ENCODE measurements at places on chromosomes 16 and 17.

DNA sequence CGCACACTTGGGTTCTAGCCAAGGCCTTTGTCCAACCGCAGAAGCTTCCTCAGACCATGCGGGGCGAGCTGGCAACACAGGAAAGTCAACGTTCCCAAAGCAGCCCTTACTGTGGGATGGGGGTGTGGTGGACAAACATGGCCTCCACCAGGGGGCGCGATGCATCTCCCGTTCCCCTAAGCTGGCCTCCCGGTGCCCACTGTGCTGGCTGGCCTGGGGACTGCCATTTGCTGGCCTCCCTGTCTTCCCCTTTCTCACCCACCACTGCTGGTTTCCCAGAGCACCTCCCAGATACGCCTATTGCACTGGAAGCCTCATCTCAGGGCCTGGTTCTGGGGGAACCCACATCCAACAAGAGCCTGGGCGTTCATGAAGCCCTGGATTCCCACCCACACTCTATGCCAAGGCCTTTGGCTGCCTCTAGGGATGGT lies 145.3 kb downstream of the IRF8 start:
- peak; percentile 77 for DNase-seq

DNA sequence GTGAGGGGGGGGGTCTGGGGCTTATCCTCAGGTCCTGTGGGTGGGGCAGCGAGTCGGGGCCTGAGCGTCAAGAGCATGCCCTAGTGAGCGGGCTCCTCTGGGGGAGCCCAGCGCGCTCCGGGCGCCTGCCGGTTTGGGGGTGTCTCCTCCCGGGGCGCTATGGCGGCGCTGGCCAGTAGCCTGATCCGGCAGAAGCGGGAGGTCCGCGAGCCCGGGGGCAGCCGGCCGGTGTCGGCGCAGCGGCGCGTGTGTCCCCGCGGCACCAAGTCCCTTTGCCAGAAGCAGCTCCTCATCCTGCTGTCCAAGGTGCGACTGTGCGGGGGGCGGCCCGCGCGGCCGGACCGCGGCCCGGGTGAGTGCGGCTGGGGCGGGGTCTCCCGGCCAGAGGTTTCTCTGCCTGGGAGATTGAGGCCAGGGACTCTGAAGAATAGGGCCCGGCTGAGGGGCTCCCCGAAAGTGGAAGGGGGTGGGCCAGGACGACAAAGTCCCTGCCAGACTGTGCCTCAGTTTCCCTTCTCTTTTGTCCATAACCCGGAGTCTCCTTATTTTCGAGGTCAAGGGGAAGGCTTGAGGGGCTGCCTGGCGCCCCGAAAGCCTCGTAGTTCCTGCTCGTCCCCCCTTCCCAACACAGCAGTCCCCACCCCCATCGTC lies at the start of gene FGF11:
TSS of gene FGF11 (plus strand) at position 51 of the 651 bp plus-strand sequence. CDS start at position 160, 109 bp downstream.
- peak; percentile 46 for DNase-seq

GRCh38 chr17:43615330-43616028 lies 46.2 kb downstream of the MEOX1 start:
- DNase-seq = no peak

DNA sequence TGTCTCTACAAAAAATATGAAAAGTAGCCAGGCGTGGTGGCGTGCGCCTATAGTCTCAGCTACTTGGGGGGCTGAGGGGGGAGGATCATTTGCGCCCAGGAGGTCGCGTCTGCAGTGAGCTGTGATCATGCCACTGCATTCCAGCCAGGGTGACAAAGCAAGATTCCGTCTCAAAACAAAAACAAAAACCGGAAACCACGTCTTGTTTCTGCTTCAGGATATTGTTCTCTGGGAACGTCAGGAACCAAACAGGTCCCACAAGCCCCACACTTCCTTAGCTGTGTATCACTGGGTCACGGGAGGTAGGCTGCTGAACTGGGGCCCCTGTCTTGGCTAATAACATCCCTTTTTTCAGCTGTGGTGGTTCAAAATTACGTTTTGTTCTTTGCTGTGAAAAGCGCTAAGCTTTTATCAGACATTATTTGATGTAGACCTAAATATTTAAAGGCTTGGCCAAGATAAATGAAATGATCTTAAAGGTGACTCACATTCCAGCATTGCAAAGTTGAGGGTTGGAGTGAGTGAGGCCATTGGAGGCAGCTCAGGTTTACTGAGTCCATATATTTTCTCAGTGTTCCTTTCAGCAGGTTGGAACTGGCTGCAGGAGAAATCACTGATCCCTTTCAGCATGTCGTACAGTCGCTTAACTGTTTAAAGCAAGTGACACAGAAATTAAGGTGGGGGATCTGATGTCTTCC lies 16.4 kb upstream of the SEC14L1 start:
- no peak for DNase-seq

GRCh38 chr16:65583498-65583897 lies 461.6 kb upstream of the CDH11 start:
- no peak for DNase-seq

GRCh38 chr16:19689342-19689741 lies 28.7 kb downstream of the KNOP1 start:
- DNase-seq = no peak

DNA sequence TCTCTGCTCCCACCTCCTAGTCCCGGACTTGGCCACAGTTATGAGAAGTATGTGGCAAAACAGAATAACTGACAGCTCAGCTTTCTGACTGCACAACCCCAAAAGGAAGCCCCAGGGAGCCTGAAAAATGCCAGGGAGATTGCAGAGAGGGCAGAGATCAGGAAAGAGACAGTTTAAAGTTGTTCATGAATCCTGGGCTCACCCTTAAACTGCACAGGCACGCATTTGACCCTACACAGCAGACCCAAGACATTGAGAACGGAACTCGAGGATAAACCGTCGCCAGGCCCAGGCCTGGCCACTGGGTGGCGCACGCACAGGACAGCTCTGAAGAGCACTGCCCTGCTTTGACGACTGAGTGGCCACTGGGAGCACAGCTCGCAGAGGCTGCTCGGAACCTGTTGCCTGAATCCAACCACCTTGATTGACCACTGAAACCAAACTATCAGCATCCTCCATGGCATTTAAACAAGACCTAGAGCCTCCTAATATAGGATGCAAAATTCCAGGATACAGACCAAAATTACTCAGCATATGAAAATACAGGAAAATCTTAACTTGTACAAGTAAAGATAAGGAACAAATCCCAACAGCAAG lies 114.0 kb downstream of the C16orf95 start:
- DNase-seq = peak; percentile 84

DNA sequence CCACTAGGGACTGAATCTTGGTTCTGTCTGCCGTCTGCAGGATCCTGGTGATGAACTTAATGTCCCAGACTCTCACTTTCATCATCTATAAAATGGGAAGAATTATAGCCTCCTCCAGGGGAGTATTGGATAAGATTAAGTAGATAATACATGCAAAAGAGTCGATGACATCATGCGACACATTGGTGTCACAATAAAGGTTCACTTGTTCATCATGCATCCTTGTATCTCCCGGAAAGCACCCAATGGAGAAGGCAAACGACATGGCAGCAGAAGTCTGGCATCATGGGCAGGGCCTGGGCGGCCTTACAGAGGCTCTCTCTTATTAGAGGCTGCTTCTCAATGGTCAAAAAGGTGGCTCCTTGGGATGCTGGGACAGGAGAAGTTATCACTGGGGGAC lies 35.1 kb upstream of the CD300E start:
- no peak for DNase-seq

DNA sequence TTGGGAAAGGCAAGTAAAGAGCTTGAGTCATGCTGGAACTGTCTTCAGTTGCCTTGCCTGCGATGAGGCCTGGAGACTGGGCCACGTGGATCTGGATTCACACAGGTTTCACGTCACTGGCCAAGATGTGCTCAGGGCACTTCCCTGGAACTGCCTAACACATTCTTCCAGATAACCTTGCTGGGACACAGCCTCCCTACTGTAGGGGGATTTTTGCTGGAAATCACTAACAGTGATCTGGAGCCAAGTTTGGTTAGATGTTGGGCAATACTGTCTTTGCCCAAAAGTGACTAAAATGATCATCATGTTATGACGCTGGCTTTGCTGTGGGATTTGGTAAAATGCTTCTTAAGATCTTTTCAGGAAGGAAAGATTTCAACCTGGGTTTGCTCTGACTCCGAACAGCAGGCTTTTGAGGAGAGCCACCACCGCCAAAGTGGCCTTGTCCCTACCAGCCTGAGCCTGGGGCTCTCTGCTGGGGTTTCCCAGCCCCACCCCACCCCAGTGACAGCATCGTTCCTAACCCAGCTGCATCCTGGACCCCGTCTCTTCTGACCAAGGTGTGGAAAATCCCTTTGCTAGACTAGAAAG lies 14.7 kb downstream of the C1QTNF1 start:
- no peak for DNase-seq

GRCh38 chr16:59540621-59541020 lies 806.5 kb upstream of the GOT2 start:
- DNase-seq = no peak

DNA sequence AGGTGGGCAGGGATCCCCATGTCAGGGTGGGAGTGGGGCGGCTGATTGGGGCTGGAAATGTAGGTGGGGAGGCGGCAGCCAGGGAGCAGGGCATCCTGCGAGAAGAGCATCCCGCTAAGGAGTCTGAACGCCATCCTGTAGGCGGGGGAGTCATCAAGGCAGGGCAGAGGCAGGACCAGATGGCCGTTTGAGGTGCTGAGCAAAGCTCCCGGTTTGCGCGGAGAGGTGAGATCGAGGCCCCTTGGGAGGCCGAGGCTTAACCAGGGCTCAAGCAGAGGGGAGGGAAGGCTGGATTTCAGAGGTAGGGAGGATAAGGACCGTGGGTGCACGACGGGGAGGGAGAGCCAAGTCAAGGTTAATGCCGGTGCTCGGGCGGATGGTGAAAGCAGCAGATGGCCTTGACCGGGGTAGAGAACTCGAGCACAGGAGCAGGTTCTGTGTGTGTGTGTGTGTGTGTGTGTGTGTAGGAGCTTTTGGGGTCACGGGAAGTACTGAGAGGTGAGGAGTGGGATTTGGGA lies 472 bp upstream of the NME2 start:
- DNase-seq = no peak

GRCh38 chr16:71709229-71709781 lies 15.2 kb downstream of the PHLPP2 start:
- no peak for DNase-seq

- DNase-seq = peak; percentile 70
These were observed 18.3 kb upstream of the WFIKKN2 start for GRCh38 chr17:50816771-50817751.

DNA sequence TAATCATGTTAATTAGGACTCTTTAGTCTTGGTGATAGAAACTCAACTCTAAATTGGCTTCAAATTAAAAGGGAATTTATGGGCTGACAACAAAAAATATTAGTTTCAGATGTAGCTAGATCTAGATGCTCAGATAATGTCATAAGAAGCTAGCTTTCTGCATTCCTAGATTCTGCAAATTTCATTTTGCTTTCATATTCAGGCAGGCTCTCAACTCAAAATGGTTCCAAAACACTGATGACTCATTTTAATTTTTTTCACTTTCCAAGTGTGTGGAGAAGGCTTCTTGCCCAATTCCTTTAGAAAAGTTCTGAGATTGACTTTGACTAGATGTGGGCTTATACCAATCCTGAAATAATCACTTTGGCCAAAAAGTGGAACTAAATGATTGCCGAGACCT lies 236.7 kb upstream of the GOT2 start:
- DNase-seq = no peak

- no peak for DNase-seq
These were observed 98.9 kb downstream of the SDK2 start for GRCh38 chr17:73545109-73546032.

GRCh38 chr17:77177002-77177741 lies 36.4 kb downstream of the SEC14L1 start:
- DNase-seq = no peak

DNA sequence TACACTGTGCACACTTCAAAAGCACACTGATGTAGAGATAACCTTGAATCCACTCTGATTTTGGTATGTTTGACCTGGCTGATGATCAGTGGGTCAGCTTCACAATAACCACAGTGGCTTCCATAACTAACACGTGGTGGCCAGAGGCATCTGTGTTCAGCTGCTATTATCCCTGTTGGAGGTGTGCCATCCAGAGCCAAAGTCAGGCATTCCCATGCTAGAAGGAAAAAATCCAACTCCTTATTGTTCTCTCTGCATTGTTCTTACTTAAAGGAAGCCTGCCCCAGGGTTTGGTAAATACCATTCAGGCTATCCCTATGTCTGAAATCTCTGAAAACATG lies 127.3 kb upstream of the MON1B start:
- DNase-seq = no peak

- DNase-seq = no peak
These were observed 11.8 kb downstream of the ADGRG3 start for GRCh38 chr16:57679767-57680482.

DNA sequence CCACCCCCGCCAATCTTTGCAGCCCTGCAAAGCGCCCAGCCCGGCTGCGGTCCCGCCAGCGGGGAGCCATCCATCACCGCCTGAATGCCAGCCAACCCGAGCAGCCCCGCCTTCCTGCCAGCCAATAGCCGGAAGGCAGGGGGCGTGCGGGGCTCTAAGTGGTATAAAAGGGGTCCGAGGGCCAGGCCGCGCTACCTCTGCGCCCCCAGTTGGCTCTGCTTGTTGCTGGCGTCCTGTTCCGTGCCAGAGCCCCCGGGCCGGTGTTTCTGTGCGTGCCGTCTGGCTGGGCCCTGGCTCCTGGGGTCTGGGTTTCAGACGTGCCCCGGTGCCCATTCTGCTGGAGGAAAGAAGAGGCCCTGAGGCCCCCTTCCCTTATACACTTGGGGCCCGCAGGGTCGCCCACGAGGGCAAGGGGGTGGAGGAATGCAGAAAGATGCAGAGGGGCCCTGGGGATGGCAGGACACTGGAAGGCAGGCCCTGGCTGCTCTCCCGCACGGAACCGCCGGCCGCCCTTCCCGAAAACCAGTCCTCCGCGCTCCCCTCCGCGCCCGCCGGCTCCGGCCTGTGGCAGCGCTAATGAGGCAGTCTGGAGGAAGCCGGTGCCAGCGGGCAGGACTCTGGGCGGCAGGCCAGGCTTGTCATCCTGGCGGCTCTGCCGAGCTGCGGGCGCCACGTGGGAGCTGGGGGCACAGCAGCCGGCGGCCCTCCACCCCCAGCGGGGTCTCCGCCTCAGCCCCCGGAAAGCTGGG lies 14.0 kb downstream of the COPZ2 start:
- peak; percentile 87 for DNase-seq

- no peak for DNase-seq
These were observed 142.9 kb downstream of the RAB11FIP4 start for GRCh38 chr17:31534223-31534888.

DNA sequence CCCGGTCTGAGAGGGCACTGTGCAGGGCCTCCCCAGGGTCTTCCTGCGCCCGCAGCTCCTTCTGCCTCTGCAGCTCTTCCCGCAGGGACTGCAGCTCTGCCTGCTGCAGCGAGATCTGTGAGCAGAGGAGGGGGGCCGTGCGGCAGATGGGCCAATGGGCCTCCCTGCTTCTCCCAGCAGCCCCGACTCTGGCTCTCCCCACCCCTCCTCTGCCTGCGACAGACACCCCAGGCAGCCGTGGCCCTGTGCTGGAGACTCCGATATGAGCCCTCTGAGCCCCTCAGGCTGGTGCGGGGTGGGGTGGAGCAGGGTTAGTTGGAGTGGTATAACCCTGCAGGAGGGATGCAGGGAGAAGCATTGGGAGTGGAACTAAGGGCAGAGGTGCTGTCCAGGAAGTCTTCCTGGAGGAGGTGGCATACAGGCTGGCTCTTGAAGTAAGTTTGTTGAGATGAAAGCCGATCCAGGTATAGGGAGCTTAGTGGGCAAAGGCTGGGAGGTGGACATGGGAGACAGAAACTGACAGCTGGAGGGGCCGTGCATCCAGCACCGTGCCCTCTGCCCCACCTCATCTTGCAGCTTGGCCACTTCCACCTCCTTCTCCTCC lies 5.0 kb downstream of the THOC6 start:
- DNase-seq = no peak

Data from nephron progenitor cell (in vitro differentiated cells).